ENCODE measurements at places on chromosomes 3 and 15. TPM values are rescaled to one million over a fixed set of nuclear protein-coding genes. Genes with fewer than 3 reads are reported as not detected.

DNA sequence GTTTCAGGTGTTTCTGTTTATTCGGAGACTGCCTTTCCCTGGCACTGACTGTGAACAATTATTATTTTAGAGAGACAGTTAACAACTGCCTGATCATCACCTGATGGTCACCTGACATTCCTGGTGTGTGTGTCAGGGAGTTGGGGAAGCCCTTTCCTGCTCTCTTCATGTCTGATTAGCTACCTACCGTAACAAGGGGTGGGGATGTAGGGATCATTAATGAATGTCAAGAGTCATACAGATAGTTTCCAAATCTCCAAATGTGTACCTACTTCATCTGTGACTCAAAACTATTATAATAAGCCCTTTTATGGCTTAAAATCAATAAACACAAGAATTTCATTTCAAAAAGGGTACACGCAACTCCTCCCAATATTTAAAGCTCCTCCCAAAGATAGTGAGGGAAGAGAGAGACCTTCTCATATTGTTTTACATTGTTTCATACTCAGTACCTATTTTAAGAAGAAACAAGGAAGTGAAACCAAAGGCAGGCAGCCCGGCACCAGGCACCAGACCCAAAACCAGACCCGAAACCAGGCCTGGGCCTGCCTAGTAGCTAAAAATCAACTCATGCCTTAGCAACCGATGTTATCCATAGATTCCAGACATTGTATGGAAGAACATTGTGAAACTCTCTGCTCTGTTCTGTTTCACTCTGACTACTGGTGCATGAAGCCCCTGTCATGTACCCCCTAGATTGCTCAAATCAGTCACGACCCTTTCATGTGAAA, 844.9 kb upstream of the ALCAM start:
- DNase-seq: no peak

- DNase-seq: no peak
Measured at GRCh38 chr3:46508850-46509591, 11.2 kb downstream of the RTP3 start.

- DNase-seq: no peak
Measured at GRCh38 chr15:52121006-52121405, 8.4 kb upstream of the BCL2L10 start.

DNA sequence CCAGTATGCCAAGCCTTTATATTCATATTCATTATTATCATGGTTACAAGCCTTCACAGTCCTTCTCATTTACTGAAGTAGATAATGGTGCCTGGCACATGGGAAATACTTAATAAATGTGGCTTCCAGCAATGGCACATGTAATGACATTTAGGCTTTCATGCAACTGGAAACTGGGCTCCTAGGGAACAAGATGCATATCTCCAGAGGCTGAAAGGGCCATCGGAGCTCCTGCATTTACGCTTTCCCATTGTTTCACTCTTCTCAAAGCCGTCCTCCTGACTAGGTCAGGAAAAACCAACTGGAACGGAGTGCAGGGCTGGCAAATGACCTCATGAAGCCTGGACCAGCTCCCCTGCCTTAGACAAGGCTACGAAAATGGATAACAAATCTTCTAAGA, 474.9 kb downstream of the MAGI1 start:
- no peak for DNase-seq

DNA sequence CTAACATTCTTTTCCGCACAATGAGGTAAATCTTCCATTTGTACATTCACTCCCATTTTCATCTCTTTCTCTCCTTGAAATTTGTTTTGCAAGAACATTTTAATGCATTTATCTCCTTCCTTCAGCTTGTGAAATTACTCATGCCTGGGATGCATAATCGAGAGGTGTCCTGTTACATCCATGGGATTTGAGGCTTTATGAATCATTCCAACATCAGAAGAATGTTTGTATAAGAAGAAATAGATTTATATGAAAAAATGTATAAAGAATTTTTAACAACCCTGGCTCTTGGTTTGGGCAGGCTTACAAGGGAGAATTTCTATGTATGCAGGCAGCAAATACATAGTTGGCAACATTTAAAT, 93.2 kb upstream of the MBNL1 start:
- no peak for DNase-seq

DNA sequence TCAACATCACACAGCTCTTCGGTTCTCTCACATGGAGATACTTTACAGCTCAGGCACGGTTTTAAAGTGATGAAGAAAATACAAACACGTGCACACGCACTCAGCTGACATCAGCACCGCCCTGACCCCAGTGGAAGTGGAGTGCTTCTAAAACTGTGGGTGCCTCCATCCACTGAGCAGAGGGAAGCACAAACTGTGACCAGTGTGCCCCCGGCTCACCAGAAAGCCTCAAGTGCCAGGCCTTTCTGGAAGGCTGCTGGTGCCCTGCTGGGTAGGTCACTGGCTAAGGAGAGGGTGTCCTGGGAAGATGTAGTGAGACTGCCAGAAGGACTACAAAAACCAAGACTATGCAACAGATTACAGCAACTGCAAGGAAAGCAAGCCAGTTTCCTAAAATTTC, 78.5 kb downstream of the OCA2 start:
- DNase-seq: no peak

GRCh38 chr15:48063411-48063985, 57.3 kb upstream of the SLC24A5 start:
- no peak for DNase-seq

Gene C3orf22
- total RNA-seq: not detected

Gene UBE2E1
- total RNA-seq: 41.4 TPM

Gene ST8SIA2
- 0.35 TPM for total RNA-seq

Gene SLCO2A1
- total RNA-seq: 36.4 TPM

DNA sequence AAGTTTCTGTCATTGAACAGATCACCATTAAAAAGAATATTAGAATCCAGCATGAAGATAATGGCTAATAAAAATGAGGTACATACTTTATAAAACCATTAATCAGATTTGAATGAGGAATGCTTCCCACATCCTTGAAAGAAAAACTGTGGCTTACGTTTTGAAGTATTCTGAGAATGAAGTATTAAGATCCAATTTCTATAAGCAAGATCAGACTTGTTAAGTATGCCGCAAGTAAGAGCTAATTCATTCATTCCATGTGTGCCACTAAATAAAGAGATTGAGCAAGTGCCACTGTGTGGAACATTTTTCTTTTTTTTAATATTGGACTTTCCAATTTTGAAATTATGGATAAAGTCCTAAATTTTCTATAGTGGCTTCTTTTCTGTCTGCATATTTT, 30.6 kb downstream of the NMD3 start:
- DNase-seq: no peak

- no peak for DNase-seq
Measured at GRCh38 chr3:196789885-196790359, 50.3 kb downstream of the PAK2 start.

Gene ZNF639
- 46.4 TPM for total RNA-seq

Gene GABRB3
- total RNA-seq: 12.9 TPM

Gene GRAMD2A
- not detected for total RNA-seq

DNA sequence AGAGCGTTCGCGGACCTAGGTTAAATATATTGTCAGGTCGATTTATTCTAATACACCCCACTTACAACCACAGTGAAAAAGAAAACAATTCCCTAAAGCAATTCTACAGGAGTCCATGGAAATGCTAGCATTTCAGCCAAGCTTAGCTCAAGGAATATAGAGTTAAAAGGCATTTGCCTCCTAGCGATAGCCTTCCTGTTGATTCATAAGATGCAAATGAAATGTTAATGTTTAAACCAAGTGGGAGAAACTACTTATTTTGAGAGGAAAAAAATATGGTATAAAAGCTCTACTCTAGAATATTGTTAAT, 1.7 kb upstream of the ALCAM start:
- no peak for DNase-seq

Gene TMEM158
- not detected for total RNA-seq

Gene MITF
- 68.6 TPM for total RNA-seq

DNA sequence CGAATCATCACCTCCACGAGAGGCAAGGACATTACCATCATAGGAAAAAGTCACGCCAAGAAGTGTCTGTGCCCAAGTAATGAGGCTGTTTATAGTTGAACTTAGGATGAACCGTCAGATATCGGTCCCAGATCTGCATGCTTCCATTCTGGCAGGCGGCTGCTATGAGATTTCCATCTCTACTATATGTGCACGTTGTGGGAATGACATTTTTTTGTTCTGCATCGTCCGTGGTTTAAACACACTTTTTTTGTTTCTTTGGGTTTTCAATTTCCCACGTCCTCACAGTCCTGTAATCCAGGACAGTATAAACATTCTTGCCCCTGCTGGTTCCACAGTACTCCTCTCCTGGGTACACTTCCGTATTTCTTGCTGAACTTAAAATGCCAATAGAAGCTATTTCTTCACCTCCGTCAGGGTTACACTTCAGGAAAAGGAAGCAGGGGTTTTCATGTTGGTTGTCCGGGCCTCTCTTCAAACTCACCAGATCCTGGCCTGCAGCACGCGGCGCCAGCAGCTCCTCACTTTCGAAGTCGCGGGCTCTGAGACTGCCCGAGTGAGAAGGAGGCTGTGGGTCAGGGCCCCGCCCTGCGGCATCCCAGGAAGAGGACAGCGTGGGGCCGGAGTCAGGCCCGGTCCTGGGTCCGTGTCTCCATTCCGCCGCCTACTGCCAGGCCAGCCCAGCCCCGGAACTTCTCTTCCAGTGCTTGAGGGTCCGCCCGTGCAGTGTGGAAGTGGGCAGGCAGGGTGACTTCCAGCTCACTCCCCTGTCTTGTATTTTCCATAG, 9.8 kb upstream of the TM4SF4 start:
- no peak for DNase-seq

DNA sequence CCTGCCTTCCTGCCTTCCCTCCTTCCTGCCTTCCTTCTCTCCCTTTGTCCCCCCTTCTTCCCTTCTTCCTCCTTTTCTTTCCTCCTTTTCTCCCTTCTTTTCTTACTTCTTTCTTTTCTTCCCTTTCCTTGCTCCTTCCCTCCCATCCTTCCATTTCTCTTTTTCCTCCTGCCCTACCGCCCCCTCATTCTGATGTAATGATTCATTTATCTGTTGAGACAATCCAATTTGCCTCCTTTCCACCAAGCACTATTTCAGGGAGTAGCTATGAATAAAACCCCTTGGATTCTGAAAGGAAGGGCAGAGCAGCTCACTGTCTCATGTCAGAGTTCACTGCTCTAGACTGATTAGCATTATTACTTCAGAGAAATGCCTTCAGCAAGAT, 462.6 kb downstream of the PDCD6IP start:
- DNase-seq: no peak

- no peak for DNase-seq
Measured at GRCh38 chr15:41480396-41481140, 13.1 kb upstream of the ITPKA start.

DNA sequence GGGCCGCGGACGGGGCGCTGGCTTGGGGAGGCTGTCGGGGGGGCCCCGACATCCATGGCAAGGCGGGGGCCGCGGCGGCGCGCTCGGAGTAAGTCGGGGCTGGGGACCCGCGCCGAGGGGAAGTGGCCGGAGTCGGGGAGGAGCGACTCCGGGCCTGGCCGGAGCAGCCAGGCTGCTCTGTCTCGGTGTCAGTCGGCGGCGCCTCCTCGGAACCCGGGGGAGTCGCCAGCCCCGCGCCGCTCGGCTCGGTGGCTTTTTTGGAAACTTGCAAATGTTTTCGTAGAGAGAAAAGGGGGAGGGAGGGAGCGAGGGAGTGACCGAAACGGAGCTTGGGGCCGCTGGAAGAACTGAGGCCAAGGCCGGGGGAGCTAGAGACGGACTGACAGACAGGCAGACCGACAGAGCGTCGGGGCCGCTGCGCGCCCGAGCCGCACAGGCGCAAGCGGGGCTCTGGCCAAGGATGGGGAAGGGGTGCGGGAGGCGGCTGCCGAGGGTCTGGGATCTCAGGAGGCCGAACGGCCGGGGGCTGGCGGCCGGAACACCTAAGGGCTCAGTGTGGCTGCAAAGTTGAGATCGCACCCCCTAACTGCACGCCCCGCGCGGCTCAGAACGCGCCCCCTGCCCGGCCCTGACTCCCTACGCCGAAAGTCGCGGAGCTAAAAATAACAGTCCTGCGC, 5.0 kb downstream of the PTH1R start:
- no peak for DNase-seq

- DNase-seq: no peak
Measured at GRCh38 chr15:37740623-37741141, 193.8 kb upstream of the TMCO5A start.

DNA sequence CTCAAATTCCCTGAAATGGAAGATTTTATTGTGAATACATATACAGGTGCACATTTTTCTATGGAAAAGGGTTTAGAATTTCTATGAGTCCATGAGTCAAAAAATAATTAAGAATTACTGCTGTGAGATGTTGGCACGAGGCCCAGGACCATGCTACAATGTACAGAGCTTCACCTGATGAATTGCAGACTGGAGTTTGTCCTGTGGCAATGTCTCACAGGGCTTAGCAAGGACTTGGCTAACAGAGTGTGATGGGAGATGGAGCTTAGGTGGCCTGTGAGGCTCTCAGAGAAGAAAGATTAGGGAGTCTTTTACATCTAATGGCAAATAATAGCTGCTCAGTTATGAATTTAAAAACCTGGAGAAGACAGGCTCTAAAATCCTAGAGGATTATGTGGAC, 219.5 kb upstream of the CBLB start:
- DNase-seq: no peak

DNA sequence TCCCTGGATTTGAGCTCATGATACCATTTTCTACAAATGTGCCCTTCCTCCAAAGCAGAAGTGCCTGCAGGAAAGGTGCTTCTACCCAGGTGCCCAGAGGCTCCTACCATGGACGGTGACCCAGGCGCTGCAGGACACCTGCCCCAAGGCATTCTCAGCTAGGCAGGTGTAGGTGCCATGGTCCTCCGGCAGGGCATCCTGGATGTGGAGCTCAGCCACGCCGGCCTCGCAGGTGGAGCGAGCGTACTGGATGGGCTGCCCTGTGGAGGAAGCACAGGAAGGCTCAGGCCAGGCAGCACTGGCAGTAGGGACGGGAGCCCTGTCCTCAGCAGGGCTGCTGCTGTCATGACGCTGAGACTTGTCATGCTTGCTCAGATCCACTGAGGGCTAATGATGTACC, 137.2 kb upstream of the HACD2 start:
- no peak for DNase-seq

DNA sequence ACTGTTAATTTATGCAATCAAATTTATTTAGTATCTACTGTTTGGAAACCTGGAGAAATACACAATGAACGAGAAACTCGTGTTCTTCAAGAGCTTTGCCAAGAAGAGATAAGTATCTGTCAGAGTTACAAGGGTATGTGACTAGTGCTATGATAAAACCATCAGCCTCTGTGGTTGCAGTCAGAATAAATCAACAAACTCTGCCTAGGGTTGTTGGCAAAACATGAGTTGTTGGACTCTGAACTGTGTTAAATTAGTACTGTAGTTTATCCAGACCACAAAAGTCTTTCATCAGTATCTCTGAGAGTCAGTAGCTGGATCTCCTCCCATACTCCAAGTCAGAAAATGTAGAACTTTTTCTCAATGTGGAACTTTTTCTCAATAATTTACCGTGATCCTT, 918.4 kb downstream of the NAALADL2 start:
- DNase-seq: no peak

Gene ITIH3
- 0.19 TPM for total RNA-seq

GRCh38 chr15:67225336-67225735, 29.1 kb downstream of the AAGAB start:
- DNase-seq: no peak

Gene C3orf49
- total RNA-seq: not detected

Gene GPR160
- total RNA-seq: 0.96 TPM

- DNase-seq: peak; percentile 78
Measured at GRCh38 chr3:33441225-33441976, 1.2 kb upstream of the UBP1 start.
